ENCODE measurements at places on chromosomes 11 and 22. TPM values are rescaled to one million over a fixed set of nuclear protein-coding genes. Genes with fewer than 3 reads are reported as not detected.
A peak's percentile ranks its signal among the peaks of the same experiment; 100 is the strongest.

DNA sequence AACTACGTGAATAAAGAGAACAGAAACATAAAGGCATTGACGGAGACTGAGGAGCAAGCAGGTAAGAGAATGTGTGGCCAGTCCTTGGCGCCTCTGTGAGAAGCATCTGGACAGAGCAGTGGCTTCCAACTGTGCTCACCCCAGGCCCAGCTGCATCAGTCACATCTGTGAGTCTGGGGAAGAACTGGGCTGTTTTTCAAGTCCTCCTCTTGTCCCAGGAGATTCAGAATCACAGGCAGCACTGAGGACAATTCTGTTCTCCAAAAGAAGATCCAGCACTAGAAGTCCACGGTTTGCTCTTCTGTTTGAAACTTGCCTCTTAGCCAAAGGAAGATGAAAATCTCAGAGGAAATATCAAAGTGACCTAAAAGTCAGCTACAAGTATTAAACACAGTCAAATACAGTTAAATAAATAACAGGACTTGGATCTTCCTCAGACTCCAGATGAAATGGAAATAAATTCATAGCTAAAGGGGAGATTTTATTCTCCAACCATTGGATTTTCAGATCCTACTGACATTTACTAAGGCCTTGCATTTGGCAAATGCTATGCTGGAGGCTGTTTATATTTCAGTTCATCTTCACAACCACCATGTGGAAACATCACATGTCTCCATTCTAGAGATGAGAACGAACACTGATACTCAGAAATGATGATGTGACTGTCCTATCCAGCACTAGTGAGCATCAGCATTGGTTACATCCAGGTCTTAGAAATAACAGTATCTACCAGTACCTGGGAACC, 14.1 kb downstream of the FAM181B start:
- peak; percentile 89 for DNase-seq

DNA sequence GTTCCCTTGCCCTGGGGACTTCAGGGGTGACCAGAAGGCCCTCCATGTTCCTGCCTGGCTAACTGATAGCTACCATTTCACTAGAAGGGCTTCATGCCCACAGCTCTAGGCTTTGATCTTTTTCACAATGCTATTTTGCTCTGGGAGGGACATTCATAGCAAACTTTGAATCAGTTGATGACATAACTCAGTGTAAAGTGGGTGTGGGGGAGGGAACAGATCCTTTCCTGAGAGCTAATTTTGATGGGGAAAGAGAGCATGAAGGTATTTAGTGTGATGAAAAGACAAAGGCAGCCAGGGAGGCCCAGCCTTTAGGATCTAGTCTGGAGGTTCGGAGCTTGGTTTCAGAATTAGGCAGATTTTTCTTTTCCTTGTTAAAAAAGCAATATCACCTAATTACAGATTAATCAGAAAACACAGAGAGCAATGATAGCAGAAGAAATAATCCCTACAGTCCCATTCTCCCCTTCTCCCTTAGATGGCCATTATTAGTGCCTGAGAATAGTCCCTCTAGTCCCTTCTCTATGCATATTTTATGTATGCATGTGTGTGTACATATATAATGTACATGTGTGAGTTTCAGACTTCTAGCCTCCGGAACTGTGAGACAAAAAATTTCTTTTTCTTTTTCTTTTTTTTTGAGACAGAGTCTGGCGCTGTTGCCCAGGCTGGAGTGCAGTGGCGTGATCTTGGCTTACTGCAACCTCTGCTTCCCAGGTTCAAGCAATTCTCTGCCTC, 46.9 kb downstream of the YWHAH start:
- no peak for DNase-seq

DNA sequence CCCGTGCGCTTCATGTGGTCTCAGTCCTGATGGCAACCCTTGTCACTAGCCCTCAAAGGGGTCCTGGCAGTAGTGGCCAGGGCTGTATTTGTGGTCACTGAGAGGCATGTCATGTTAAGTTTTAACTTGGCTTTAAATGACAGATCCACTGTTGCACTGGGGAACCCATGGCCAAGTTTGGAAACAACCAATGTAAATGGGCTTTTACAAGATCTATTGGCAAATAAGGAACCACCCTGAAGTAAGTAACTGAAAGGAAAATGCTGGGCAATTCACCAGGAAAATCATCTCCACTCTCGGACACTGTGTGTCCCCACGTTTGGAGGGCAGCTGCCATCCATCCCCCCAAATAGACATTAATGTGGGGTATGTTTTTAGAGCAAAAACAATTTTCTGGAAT, 8.4 kb downstream of the YPEL1 start:
- no peak for DNase-seq

DNA sequence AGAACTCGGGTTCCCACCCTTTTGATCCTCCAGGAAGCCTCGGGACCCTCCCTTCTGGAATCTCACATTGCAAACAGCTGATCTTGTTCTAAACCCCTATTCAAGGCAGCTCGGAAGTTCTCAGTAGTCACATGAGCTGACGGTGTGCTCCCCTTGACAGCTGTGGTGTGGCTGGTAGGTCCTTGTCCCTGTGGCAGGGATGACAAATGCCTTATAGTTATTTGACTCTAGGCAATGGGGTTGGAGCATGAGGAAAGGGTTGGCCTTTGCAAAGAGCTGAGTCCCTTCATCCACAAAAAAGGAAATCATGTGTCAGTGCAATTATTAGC, 23.6 kb downstream of the EIF4G2 start:
- no peak for DNase-seq

DNA sequence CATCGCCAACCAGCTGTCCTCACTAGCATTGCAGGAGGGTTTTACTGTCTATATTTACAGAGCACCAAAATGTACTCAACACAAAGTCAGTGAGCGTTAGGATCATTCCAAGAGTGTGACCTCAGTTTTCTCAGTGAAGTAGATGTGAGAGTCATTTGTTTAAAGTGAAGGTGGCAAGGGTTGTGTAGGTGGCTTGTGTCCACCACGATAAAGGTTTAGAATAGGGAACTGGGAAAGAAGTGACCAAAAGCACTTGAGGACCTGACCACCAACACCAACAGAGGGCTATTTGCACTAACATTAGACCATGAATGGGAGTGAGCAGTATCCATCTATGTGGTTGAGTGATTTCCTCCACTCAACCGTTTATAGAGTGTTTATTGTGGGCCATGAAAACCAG, 152.5 kb upstream of the POU2AF2 start:
- DNase-seq = no peak

Gene OR6T1
- polyA plus RNA-seq = not detected

Gene GPHA2
- not detected for polyA plus RNA-seq

Gene MUC2
- not detected for polyA plus RNA-seq

Gene NOX4
- polyA plus RNA-seq = 2.1 TPM

Gene CD3G
- polyA plus RNA-seq = not detected

Gene APOL4
- 6.1 TPM for polyA plus RNA-seq

Gene MMP10
- polyA plus RNA-seq = not detected

Measured in brain (organoid and tissue), 16 donors.